ENCODE measurements at places on chromosomes 6 and 20.

GRCh38 chr6:7697432-7697819 is 28.5 kb upstream of the BMP6 start:
- DNase-seq = no peak

- DNase-seq = no peak
Observed at GRCh38 chr20:1720845-1721475, 63.4 kb upstream of the SIRPG start.

- no peak for DNase-seq
Observed at GRCh38 chr6:24238700-24239099, 112.7 kb downstream of the NRSN1 start.

- DNase-seq = no peak
Observed at GRCh38 chr6:88119769-88120168, 46.4 kb downstream of the CNR1 start.

DNA sequence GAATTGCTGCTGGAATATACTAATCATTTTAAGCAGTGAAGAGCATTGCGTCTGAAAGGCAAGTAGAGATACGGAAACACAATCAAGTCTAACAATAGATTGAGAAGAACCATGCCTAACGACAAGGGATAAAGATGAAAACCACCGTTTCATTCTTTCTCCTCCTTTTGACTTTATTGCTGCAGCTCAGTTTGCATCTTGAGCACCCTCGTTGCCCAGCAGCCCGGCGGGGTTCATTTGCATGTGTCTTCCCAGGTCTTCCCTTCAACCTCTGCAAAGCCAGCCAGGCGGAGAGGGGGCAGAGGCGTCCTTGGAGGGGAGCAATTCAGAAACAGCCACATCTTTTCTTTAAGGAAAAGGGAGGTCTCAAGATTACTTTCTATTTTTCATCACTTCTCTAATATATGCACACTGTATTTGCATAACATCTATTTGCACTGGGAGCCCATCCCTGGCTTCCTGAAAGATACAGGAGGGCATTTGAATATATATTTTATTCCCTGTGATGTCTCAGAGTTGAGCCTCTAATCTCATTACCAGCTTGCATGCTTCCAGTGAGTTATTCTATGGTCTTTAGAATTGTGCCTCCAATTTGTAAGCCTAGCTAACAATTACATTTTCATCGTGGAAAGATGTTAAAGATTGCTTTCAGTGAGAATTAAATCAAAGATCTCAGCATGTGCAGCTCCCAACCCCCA is 18.7 kb upstream of the PXDC1 start:
- DNase-seq = no peak

GRCh38 chr6:45132059-45132458 is 196.1 kb upstream of the RUNX2 start:
- DNase-seq = no peak

GRCh38 chr6:11096109-11096508 is 2.5 kb downstream of the SMIM13 start:
- DNase-seq = peak; percentile 33

GRCh38 chr20:50347284-50348063 is 156.8 kb downstream of the CEBPB start:
- no peak for DNase-seq

GRCh38 chr6:56241124-56241802 is 6.1 kb downstream of the COL21A1 start:
- DNase-seq = no peak

DNA sequence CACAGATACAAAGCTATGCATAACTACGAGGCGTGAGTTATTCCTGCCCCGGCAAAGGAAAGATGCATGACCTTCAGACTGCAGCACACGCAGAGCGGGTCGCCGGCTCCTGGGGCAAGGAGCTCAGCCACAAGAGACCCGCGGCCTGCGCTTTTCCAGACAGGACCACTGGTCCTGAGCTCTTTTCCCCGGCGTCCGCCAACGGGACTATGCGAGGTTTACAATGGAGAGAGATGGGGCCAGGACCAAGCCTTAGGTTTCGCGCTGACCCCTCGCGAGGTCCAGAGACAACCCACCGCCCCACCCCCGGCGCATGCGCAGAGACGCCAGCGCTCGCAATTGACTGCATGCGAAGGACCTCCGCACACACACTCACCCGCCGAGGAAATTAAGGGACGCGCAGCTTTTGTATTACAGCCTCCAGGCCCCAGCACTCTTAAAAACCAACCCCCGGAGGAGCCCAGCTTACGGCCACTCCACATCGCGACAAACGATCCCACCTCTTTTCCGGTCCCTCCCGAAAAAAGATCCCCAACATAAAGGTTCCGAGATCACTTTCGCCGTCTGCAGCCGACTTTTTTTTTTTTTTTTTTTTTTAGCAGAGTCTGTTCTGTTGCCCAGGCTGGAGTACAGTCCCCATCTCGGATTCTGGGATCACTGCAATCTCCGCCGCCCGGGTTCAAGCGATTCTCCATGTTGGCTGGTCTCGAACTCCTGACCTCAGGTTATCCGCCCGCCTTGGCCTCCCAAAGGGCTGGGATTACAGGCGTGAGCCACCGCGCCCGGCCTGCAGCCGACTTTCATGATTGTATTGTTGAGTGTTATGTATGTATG is at the start of gene COQ3:
Gene COQ3 (minus strand): TSS at position 498 of the 834 bp plus-strand sequence. CDS start 16 bp downstream, at position 482.
- peak; percentile 75 for DNase-seq

- DNase-seq = no peak
Observed at GRCh38 chr6:33953171-33953570, 149.4 kb upstream of the MLN start.

- DNase-seq = no peak
Observed at GRCh38 chr6:22153384-22154158, 143.3 kb downstream of the PRL start.

DNA sequence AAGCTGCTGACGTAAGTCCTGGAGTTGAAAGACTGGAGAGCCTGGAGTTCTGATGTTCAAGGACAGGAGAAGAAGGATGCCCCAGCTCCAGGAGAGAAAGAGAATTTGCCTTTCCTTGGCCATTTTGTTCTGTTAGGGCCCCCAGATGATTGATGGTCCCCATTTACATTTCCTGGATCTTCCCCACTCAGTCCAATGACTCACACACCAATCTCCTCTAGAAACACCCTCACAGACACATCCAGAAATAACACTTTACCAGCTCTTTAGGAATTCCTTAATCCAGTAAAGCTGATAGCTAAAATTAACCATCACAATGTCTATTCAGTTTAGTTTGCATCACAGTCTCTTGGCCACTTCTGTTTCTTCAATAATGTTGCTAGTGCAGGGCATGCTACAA is 260.2 kb upstream of the IRAK1BP1 start:
- DNase-seq = no peak

GRCh38 chr20:64171211-64171610 is 7.0 kb downstream of the MYT1 start:
- no peak for DNase-seq

GRCh38 chr20:48489046-48489463 is 338.7 kb downstream of the PREX1 start:
- no peak for DNase-seq

DNA sequence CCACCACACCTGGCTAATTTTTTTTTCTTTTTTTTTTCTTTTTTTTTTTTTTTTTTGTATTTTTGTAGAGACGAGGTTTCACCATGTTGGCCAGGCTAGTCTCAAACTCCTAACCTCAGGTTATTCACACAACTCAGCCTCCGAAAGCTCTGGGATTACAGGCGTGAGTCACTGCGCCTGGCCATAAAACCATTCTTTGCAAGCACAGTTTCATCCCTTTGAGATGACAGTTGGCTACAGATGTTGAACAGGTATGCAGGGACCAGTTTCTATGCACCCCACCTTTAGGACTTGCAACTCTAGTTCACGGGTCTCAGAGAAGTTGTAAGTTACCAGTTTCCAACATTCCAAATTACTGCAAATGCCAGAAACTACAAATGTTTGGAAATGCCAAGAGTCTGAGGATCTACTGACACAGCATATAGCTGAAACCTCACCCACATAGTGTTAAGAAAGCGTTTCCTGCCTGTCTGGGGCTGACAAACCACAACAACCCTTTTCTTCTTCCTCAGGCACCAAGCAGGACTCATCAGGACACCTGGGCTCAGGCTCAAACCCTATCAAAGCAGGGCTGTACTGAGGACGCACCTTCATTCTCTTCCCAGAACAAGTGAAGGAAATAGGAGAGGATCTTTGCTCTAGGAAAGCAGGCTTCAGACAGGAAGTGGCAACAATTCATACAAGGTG is 22.9 kb downstream of the ARHGAP18 start:
- DNase-seq = peak; percentile 70

- DNase-seq = no peak
Observed at GRCh38 chr6:169234634-169235033, 19.0 kb downstream of the THBS2 start.

DNA sequence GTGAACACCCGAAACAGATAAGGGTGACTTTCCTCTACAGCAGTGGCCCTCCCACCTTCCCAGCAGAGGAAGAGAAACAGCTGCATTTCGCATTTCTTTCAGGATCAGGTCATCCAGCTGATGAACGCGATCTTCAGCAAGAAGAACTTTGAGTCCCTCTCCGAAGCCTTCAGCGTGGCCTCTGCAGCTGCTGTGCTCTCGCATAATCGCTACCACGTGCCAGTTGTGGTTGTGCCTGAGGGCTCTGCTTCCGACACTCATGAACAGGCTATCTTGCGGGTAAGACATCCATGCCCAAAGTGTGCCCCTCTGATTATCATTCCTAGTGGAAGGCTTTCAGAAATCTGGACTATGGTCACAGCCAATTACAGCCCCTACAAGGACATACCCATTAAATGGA is 27.8 kb upstream of the MROH8 start:
- DNase-seq = no peak

- DNase-seq = no peak
Observed at GRCh38 chr20:15653396-15654207, 919.6 kb downstream of the KIF16B start.

- DNase-seq = peak; percentile 72
Observed at GRCh38 chr6:11366183-11366933, 133.9 kb upstream of the NEDD9 start.

- DNase-seq = no peak
Observed at GRCh38 chr6:50549475-50549874, 163.9 kb upstream of the TFAP2D start.

GRCh38 chr6:159931112-159931511 is 37.8 kb upstream of the IGF2R start:
- peak; percentile 69 for DNase-seq

DNA sequence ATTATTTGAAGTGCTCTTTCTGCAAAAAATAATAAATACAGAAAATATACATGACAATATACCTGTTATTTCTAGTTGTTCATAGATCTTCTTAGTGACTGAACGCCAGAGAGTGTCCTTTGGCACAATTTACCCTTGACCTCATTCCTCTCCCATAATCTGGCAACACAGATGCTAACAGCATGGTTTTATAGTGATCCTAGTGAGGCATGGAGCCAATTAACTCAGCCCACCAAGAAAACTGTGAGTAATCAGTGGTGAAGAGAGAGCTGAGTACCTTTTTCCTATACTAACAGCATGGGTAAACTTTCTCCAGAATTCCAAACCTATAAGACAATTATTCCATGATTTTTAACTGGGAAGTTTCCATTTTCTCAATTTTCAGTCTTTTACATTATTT is 61.0 kb downstream of the VGLL2 start:
- DNase-seq = no peak
